ENCODE measurements at places on chromosomes 11 and 22.

DNA sequence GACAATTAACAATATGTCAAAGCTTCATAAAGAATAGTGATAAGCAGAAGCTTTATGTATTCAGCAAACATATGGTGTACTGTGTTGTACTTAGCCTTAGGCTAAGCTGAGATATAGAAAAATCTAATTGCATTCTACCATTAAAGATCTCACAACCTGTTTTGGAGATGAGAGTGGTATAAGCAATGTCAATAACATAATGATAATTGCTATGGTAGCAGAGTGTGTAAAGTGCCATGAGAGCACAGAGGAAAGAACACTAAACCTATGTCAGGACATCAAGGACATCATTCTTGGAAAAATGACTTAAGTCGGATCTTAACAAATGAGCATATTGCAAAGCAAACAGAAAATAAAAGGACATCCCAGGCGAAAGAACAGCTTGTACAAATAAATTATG, 28.6 kb upstream of the ANGPTL5 start:
- no peak for DNase-seq

GRCh38 chr22:37284126-37284804, 2.0 kb downstream of the CYTH4 start:
- no peak for DNase-seq

DNA sequence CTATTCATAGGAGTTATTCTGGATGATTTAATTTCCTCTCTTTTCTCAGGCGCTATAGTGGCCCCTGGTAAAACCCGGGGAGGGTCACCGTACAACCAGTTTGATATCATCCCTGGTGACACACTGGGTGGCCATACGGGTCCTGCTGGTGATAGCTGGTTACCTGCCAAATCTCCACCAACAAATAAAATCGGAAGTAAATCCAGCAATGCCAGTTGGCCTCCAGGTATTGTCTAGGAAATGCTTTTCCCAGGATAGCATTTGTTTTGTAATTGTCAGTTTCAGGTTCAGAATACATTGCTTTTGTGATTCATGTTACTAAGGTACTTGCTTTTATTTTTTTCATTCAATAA, 35.6 kb upstream of the ADSL start:
- no peak for DNase-seq

GRCh38 chr11:23573429-23573828, 713.2 kb upstream of the CCDC179 start:
- DNase-seq, result no peak

GRCh38 chr11:83054001-83054400, 17.7 kb downstream of the RAB30 start:
- no peak for DNase-seq

GRCh38 chr11:36240173-36240572, 49.1 kb downstream of the COMMD9 start:
- DNase-seq, result no peak

GRCh38 chr11:8017894-8018483, 30.9 kb downstream of the EIF3F start:
- no peak for DNase-seq

GRCh38 chr11:64173616-64174355, 7.9 kb upstream of the MACROD1 start:
- DNase-seq, result peak; percentile 32

GRCh38 chr11:111949519-111950426, 12.6 kb downstream of the DIXDC1 start:
- no peak for DNase-seq

DNA sequence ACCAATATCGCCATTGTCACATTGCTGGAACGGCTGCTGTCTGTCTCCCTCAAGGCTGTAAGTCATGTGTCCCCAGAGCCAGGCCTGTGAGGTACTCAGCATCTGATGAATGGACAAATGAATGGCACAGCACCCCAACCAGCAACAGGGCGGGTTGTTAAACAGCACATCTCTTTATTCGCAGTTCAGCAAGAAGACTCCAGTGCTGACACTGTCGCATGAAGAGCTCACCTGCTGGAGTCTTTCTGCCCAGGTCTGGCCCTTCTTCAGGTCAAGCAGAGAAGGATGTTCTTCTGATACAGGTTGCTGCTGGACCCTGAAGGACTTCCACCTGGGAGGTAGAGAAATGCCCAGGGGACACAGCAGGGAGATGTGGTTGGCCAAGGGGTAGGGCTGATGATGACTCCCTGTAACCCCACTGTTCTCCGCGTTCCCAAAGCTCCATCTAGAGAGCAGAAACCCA, 4.8 kb downstream of the SPATA19 start:
- no peak for DNase-seq

DNA sequence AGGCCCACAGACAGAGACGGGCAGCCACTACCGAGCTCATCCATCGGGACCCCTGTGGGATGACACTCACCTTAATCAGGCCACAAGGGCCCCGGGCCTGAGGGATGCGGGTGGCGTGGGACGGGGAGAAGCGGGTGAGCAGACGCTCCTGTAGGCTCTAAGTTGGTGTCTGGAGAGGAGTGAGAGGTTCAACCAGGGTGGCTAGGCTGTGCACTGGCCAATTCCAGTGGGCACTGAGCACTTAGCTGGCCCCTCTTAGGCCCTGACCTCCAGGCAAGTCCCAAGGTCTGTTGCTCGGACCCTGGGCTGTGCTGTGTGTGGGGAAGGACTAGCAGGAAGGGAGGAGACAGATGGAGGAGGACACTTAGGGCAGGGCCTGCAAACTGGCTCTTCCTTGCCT, 139.3 kb downstream of the ST3GAL4 start:
- no peak for DNase-seq

DNA sequence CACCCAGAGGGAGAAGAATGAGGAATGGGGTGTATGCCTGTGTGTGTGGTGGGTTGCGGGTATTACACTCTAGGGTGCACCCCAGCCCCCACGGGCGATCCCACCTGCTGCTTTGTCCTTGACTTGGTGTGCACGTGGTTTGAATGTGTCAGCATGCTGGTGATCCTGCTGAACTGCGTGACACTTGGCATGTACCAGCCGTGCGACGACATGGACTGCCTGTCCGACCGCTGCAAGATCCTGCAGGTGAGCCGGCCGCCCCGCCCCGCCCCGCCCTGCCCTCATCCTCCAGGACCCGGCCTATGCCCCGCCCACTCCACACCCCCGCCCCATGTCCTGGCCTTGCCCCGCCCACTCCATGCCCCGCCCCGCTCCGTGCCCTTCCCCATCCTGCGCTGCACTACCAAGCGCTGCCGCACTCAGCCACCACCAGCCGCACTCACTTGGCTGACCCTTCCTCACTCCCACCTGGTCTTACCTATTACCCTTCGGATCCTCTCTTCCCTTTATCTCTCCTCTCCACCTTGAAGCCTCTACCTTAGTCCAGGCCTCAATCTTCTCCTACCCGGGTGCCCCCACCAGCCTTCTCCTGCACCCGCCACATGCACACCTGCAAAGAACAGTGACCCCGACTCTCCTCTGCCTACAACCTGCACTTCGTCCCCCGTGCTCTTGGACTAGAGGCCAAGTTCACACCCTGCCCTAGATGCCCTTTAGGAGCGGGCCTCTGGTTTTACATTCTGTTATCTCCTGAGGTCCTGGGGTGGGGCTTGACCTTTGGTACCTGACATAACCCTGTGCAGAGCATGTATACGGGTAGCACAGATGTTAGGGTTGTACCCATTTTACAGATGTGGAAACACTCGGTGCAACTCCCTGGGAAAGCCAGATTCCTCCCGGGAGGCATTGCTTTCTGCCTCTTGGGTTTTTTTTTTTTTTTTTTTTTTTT, 27.7 kb downstream of the CACNA1I start:
- DNase-seq, result no peak

DNA sequence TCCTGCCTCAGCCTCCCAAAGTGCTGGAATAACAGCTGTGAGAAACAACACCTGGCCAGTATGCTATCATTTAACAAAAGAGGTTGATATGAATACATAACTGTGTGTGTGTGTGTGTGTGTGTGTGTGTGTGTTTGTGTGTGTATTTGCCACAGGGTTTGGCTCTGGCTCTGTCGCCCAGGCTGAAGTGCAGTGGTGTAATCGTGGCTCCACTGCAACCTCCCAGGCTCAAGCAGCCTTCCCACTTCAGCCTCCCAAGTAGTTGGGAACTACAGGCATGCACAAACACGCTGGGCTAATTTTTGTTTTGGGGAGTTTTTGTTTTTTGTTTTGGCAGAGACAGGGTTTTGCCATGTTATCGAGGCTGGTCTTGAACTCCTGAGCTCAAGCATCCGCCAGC, 4.7 kb downstream of the SPA17 start:
- DNase-seq, result no peak

DNA sequence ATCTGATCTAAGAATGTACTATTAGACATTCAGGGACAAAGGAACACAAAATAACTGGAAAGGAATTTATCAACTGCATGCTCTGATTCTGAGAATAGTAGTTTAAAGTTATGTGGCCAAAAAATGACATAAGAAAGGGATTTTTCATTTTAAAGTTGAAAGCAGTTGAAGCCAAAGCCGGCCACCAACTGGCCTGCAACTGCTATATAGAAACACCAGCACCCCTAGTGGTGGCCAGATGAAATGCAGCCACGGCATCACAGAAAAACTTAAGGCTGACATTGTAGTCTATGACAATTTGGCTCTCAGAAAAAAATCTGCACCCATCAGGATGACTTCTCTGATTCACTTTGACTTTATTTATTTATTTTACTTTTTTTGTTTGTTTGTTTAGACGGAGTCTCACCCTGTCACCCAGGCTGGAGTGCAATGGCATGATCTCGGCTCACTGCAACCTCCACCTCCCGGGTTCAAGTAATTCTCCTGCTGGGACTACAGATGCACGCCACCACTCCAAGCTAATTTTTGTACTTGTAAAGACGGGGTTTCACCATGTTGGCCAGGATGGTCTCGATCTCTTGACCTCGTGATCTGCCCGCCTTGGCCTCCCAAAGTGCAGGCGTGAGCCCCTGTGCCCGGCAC, 59.2 kb downstream of the SLC35F2 start:
- peak; percentile 64 for DNase-seq

GRCh38 chr22:27798511-27799014, 3.0 kb downstream of the MN1 start:
- no peak for DNase-seq

- no peak for DNase-seq
Measured at GRCh38 chr11:57417056-57417455, 9.9 kb downstream of the SLC43A3 start.

- no peak for DNase-seq
Measured at GRCh38 chr11:15748741-15749140, 607.6 kb downstream of the SOX6 start.

- DNase-seq, result peak; percentile 60
Measured at GRCh38 chr22:42644422-42645340, 4.3 kb upstream of the ATP5MGL start.

DNA sequence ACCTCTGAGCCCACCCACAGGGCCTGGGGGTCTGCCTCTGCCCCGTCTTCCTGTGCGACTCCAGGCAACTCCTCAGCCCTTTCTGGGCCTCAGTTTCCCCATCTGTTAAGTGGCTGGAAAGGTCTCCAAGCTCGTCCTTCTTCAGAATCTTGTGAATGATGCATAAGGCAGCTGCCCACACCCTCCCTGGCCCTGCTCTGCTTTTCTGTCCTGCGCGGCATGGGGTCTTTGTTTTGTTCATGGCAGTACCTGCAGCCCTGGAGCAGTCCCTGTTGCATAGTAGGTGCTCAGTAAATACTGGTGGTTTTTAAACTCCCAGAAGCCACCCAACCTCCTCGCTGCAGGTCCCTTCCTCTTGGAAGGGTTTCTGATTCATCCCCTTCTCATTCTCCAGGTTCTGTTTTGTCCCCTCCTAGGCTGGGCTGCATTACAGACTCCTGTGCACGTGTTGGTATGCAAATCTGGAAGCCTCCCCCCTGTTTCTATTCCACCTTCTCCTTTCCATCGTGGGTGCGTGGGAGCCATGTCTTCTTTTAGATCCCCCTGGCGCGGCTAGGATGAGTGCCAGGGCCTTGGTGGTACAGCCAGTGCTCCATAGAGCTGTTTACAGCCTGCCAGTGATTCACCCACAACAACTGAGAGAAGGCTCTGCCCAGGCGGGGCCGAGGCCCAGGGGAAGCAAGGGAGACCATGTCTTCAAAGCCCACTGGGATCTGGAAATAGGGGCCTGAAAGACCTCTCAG, 19.3 kb upstream of the SYT7 start:
- DNase-seq, result no peak

GRCh38 chr11:17472467-17472866, 4.2 kb downstream of the ABCC8 start:
- DNase-seq, result no peak

All from HFFc6 (cell line).